ENCODE measurements at places on chromosomes 3 and 15. TPM values are rescaled to one million over a fixed set of nuclear protein-coding genes. Genes with fewer than 3 reads are reported as not detected.

Gene LRRC3B
- not detected for total RNA-seq

Gene CELSR3
- total RNA-seq = 6.9 TPM

Gene MNS1
- total RNA-seq = 0.10 TPM

Gene ZMYND10
- total RNA-seq = 0.94 TPM

Gene BNC1
- total RNA-seq = not detected

Gene FYTTD1
- 35.5 TPM for total RNA-seq

Gene GOLGA8G
- total RNA-seq = not detected

Gene EDEM1
- 203 TPM for total RNA-seq

Gene FILIP1L
- 0.17 TPM for total RNA-seq

Gene CLDN18
- not detected for total RNA-seq

Gene STX19
- not detected for total RNA-seq

Gene UBXN7
- total RNA-seq = 58.1 TPM

Gene PLCL2
- total RNA-seq = 16.7 TPM

Gene CHRFAM7A
- total RNA-seq = not detected

Gene PHC3
- 37.4 TPM for total RNA-seq

Gene SPINT1
- total RNA-seq = 11.3 TPM

Gene CD80
- 3.7 TPM for total RNA-seq

Gene SERINC4
- total RNA-seq = 0.10 TPM

Gene SI
- not detected for total RNA-seq

Gene TGM4
- total RNA-seq = not detected
